Stimulated activated CD4-positive, alpha-beta T cell treated with anti-CD3 and anti-CD28 coated beads, Interleukin-4, amount 100 ng/mL, for 4 hours (primary cell): ENCODE measurements at places on chromosomes 6 and 20.
A peak's percentile ranks its signal among the peaks of the same experiment; 100 is the strongest.

DNA sequence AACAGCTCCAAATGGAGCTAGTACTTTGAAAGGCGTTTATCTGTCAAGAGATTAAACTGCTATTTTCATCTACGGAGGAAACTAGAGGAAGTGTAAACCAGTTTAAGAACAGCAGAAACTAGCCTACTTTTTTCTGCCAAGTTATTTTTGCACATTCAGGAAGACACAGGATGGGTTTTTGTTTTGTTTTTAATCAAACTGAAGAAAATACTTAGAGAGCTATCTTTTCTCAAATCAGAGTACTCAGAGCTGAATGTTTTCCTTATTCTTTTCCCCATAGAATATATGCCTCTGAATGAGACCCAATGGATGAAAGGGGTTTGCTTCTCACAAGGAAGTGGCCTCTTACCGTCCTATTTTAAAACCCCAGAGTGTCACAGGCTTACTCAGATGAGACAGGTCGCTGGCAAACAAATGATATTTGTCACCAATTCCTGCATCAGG lies 538.5 kb downstream of the CD83 start:
- DNase-seq = no peak

DNA sequence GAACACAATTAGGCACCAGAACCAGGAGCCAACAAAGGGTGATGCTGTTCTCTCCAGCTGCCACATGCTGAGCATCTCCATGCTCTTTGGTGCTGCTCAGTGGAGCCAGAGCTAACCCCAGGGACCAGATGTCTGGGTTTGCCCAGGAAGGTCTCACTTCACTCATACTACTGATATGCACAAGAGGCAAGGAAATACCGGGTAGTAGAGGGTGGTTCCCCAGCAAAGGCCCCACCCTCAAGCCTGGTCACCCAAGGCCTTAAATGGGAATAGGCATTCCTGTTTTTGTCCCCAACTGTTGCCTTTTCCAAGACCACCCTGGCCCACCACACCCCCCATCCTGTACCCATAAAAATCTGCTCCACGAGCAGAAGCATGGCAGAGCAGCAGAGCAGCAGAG lies 204.5 kb upstream of the TAB2 start:
- DNase-seq = no peak

DNA sequence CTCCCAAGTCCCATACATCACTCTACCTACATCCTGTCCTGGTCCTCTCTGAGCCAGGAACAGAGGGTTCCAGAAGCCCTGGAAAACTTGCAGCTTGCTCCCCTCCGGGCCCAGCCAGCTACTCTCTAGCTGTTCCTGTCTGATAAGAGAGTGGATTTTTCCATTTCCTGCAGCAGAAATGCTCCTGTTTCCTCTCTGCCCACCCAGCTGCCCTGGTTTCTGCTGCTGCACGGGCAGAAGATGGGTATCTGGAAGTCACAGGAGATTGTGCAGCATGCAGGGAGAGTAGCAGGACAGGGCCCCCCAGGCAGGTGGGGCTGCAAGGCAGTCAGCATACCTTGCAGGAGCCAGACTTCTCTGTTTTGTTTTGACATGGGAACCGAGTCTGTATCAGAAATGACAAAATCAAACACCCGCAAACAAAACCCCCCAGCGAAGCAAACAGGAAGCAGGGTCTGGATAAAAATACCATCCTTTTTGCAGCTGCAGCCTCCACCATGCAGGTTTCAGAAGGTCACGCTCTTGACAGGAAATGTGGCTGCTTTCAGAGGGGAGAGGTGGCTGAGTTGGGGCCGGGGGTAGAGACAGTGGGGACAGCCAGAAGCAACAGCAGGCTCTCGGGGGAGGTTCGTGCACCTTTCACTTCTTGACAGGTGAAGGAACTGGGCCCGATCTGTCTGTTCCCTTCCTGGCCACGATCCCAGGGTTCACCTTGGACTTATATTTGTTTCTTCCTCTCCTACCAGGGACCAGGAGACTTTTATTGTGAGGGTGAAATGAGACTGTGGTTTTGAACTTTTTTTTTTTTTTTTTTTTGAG lies 50.8 kb upstream of the FAM83D start:
- no peak for DNase-seq

- DNase-seq = no peak
Observed at GRCh38 chr20:36929290-36929689, 22.2 kb downstream of the SAMHD1 start.

DNA sequence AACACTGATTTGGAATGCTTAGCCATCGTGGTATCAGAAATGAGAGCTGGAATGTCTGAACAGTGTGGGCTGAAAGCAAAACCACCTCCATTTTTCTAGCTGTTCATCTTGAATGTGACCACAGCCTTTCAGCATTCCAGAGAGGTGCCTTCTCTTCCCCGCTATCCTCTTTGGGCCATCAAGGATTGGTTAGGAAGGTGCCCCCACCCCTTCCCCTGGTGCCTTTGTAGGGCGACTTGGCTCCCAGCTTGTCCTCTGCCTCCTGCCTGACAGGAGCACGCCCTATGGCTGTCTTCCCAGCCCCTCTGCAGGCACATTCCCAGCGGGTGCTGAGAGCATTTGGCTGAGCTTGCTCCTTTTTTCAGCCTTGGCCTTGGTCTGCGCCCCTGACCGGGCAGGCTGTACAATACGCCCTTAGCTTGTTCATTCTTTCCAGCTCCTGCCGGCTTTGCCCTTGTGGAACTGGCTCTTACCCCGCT lies 97.5 kb downstream of the ARMC2 start:
- no peak for DNase-seq

DNA sequence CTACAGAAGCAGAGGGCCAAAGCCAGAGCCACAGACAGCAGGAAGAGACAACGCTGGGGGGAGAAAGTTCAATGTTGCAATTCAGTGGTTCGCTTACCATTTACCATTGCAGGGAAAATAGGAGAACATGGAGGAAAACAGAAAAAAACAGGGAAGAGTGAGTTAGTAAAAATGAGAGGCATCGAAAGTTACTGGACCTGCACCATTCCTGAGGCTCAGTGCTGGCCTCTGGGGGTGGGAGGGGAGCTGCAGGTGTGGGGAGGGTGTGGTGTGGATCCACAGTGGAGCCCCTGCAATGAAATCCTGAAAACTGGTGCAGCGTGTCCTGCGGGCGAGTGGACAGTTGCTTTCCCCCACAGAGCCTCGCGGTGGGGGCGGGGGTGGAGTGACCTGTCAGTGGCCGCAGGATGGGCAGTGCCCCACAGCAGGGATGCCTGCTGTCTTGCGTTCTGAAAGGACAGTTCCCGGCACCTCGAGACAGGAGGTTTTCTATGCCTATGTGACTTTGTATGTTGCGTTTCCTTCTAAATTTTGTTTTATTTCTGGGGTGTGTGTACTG lies 5.7 kb downstream of the TMEM181 start:
- no peak for DNase-seq

DNA sequence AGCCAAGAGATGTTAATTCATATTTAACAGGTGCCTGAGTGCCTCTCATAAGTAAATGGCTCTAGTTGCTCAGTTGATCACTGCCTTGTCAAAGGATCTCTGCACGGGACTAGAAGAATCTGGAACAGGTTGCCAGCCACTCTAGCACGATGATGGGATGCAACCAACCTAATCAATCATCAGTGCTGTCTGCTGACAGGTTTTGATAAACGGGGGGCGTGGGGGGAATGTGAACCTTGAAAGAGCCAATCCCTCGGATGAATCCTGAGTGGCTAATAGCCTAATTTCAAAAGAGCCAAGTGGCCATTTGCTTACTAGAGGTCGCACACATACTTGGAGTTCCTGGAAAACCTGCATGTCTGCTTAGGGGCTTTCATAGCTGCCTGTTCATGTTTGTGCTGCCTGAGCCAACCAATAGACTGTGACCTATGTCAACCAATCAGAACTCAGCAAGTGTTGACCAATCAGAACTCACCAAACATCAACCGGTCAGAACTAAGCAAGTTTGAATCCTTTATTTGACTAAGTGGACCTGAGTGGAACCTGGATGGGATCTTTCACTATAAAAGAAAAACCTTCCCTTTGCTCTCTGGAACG lies 43.5 kb upstream of the ECI2 start:
- no peak for DNase-seq

DNA sequence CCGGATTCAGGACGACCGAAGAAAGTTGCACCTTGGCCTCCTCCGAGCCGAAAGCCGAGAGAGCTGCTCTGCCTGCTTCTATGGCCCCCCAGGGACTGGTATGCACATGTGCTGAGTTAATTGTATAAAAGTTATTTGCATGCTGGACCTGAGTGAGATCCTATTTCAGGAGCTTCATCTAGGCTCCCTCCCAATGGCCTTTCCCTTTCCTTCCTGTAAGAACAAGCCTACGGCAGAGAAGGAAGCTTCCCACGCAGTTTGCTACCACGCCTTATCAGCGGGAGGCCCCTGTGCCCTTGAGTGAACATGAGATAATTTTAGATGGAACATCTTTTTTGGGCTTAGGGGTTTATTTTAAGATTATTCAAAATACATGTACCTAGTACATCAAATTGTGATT lies 65.9 kb downstream of the RIN2 start:
- no peak for DNase-seq

DNA sequence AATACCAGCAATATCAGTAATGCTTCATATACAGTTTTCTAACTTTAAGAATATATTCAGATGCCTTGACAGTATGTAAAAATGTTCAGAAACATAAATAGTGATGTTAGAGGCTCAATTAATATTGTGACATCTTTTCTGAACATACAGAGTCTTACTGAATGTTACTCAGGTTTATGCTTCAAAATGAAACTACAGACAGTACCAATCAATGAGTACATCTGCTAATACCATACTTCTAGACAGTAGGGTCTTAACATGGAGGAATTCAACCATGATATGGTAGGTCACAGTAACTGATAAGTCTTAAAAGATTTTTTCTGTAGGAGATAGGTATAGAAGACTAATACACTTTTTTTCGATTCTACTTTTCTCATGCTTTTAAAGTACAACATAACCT lies 8.3 kb downstream of the GCLC start:
- no peak for DNase-seq

- DNase-seq = no peak
Observed at GRCh38 chr6:130206479-130206878, 16.3 kb downstream of the SAMD3 start.

DNA sequence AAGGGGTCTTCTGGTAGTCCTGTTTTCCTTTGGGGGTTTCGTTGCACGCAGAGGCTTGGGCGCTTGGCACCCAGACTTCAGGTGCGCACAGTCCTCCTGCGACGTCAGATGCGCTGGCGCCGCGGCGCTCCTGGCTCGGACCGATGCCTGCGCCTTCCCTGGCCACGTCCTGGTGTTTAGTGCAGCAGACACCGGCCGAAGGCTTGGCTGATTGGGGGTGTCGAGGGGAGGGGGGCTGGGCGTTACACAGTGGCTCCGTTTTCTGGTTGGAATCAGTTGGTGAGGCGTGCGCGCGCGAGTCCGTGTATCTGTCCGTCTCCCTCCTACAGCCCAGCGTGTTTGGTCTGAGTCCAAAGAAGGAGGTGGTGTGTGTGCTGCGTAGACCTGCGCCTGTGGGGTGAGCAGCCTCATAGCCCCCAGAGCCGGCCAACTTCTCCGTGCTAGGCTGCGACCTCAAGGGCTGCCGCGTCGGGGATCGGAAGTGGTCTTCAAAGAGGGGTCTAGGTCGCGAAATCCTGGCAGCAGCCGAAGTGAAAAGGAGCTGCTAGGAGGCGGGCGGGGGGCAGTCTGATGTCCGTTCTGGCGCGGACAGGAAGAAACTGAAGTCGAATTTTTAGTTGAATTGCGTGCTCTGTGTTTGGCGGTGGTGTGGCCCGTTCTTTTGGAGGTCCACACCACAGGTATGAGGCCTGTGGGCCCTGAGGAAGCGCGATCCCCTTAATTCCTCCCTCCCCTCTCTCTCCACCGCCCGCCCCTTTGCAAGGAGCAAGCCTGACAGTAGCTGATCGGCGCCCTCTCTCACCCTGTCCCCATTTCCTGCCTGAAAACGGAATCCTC lies 1.5 kb downstream of the SYNDIG1 start:
- DNase-seq = no peak

GRCh38 chr6:74557236-74557635 lies 648.6 kb downstream of the COL12A1 start:
- DNase-seq = no peak

GRCh38 chr20:8132484-8133309 lies 631 bp downstream of the PLCB1 start:
- peak; percentile 3 for DNase-seq

GRCh38 chr6:103707596-103708325 lies 1152.0 kb downstream of the HACE1 start:
- DNase-seq = no peak

- no peak for DNase-seq
Observed at GRCh38 chr20:50277064-50277415, 86.4 kb downstream of the CEBPB start.

- no peak for DNase-seq
Observed at GRCh38 chr6:113847447-113847846, 9.7 kb upstream of the MARCKS start.

- peak; percentile 8 for DNase-seq
Observed at GRCh38 chr6:25788305-25788922, 33.9 kb downstream of the SLC17A4 start.

GRCh38 chr20:10387686-10388085 lies 46.3 kb downstream of the MKKS start:
- no peak for DNase-seq

- no peak for DNase-seq
Observed at GRCh38 chr20:11976966-11977365, 59.3 kb downstream of the BTBD3 start.

DNA sequence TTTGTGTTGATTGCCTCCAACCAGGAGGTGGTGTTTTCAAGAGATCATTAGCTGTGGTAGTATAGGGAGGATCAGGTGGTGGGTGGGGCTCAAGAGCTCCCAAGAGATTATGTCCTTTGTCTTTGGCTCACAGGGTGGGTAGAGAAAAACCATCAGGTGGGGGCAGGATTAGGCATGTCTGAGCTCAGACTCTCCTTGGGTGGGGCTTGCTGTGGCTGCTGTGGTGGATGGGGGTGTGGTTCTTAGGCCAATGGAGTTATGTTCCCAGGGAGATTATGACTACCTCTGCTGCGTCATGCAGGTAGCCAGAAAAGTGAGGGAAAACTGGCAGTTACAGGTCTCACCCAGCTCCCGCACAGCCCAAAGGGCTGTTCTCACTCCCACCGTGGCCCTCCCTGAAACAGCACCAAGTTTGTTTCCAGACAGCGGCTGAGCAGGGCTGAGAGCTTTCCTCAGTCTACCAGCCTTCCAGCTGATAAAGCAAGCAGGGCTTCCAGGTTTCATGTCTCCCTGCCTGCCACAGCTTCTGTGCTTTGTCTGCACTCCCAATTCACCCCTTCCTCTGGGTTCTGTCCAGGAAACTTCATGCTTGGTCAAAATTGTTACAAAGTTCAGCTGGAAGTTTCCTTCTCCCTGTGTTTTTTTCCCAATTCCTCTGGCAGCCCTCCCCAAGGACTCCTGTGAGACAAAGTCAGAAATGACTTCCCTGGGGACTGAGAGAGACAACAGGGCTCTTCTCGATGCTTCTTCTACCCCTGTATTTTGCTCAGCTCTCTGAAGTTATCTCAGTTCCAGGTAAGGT lies 481.1 kb upstream of the MAN1A1 start:
- DNase-seq = no peak

GRCh38 chr6:15213838-15214400 lies 31.9 kb upstream of the JARID2 start:
- no peak for DNase-seq

- DNase-seq = no peak
Observed at GRCh38 chr20:36144336-36144735, 10.2 kb upstream of the EPB41L1 start.
